ENCODE measurements at places on chromosomes 11 and 22. TPM values are rescaled to one million over a fixed set of nuclear protein-coding genes. Genes with fewer than 3 reads are reported as not detected.

Gene SOX10
- total RNA-seq, result 0.08 TPM

DNA sequence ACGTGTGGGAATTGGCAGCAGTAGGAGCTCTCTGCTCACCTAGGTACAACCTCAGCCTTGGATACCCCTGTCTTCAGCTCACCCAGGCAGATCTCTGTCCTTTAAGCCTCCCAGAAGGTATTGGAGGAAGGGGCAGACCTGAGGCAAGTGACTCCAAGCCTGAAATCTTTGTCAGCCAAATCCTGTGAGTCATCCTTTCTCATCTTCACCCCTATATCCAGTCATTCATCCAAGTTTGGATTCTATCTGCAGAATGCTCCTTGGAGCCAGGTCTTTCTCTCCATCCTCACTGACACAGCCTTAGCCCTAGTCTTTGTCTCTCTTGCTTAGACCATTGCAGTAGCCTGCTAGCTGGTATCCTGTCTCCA lies 10.4 kb upstream of the THY1 start:
- no peak for DNase-seq

Gene RIMBP3C
- total RNA-seq, result 0.47 TPM

GRCh38 chr22:47786650-47787290 lies 1024.3 kb downstream of the TBC1D22A start:
- no peak for DNase-seq

- DNase-seq, result no peak
Measured at GRCh38 chr11:44223238-44223637, 86.7 kb downstream of the ALX4 start.

DNA sequence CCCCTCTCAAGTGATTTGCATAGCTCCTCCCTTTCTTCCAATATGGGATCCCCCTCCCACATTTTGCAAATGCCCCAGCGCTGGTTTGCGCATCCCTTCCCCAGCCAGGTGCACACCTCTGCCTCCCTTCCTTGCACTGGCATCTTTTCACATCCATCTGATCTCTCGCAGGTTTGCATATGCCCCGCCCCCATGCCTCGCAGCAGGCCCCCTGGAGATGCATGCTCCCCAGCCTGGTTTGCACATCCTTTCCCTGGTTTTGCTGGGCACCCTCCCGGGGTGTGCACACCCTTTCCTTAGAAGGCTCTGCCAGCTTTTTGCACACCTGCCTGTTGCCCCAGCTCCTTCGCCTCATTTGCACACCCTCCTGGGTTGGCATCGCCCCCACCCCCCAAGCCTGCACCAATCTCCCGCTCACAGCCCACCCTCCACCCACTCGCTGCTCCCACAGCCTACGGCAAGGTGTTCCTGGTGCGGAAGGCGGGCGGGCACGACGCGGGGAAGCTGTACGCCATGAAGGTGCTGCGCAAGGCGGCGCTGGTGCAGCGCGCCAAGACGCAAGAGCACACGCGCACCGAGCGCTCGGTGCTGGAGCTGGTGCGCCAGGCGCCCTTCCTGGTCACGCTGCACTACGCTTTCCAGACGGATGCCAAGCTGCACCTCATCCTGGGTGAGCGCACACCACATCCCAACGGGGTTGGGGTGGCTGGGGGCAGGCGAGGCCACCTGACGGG lies 917 bp downstream of the RPS6KA4 start:
- DNase-seq, result no peak

GRCh38 chr11:61061081-61061826 lies 41.0 kb upstream of the CD5 start:
- no peak for DNase-seq

GRCh38 chr22:23282089-23282501 lies 101.8 kb downstream of the BCR start:
- peak; percentile 43 for DNase-seq

Gene PACSIN3
- total RNA-seq, result 31.5 TPM

- DNase-seq, result no peak
Measured at GRCh38 chr11:43942662-43943371, 380 bp downstream of the C11orf96 start.

Gene RIMBP3B
- 0.14 TPM for total RNA-seq

GRCh38 chr22:30425616-30426387 lies at the start of gene MTFP1:
TSS of gene MTFP1 (plus strand) at chr22:30425768. CDS start at chr22:30425880, 112 bp downstream.
- DNase-seq, result peak; percentile 61

- peak; percentile 87 for DNase-seq
Measured at GRCh38 chr11:113474362-113475159, 637 bp downstream of the DRD2 start.

Gene GRAP2
- 0.42 TPM for total RNA-seq

DNA sequence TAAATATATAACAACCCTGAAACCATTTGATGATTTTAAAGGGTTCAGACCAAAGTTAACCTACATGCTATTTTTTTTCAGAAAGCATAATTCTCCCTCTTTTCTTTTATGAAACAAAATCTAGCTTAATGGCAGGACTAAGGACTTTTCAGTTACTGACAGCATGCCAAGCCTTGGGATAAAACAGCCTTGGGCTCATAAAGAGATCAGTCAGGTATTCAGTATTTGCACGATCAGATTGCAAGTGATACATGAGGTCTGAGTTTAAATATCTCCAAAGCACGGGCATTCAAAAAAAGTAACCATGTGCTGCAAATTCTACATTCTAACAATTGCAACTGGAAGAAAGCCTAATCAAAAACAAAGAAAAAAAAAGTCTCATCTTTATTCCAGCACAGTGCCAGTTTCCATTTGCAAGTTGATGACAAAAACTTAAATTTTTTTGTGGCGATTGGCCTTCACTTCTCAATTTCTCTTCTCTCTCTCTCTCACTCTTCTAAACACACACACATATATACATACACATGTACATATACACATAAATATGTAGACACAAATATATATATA lies 60.1 kb downstream of the CTSC start:
- no peak for DNase-seq

GRCh38 chr11:74678591-74679512 lies 52.4 kb downstream of the CHRDL2 start:
- DNase-seq, result peak; percentile 14

DNA sequence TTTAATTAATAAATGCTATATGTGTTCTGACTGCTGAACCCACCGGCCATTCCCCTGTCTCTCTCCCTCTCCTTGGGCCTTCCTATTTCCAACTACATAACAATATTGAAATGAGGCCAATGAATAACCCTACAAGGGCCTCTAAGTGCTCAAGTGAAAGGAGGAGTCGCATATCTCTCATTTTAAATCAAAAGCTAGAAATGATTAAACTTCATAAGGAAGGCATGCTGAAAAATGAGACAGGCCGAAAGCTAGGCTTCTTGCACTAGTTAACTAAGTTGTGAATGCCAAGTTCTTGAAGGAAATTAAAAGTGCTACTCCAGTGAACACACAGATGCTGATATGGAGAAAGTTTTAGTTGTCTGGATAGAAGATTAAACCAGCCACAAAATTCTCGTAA lies 109.2 kb downstream of the TSPAN18 start:
- no peak for DNase-seq

DNA sequence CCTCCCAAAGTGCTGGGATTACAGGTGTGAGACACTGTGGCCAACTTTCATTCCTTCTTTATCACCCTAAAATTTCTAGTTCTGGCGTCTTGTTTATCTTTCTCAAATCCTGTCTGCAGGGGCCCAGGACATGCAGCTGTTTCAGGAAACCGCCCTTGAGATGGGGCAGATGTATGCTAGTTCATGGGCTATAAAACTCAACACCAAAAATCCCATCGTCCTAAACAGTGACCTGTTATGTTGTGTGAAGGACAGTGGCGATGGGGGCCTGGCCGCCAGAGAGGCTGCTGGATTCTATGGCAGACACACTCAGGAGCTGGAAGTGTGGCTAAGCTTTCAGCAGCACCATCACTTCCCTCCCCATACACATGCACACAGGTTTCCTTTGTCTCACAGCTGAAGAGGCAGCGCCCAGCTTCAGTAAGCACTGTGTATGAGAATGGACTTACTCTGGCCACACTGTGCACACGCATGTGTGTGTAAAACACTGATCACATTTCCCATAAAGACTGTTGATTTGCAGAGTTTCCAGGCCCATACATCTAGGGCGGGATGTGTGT lies 36.7 kb downstream of the MARK2 start:
- no peak for DNase-seq

DNA sequence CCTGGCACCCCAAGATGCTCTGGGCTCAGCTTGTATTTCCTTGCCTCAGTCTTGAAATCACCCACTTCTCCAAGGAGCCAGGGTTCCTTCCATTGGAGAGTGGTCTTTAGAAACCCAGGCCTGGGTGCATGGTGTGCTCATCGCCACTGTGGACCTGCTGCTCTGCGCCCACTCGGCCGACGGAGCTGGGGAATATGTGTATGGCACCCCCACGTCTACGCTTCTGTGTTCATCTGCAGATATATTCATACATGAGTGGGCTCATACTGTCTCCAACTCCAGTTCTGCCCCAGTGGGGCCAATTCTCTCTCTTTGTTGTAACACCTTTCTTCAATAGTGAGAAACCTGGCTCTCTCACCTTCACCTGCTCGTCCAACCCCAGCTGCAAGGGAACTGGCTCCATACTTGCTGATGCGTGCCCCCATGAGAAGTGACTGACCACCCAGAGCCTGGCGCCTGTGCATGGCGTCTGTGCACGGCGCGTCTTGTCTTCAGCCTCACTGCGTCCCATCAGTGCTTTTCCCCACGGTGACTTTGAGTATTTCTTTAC lies 39.8 kb downstream of the KCNQ1 start:
- DNase-seq, result no peak

DNA sequence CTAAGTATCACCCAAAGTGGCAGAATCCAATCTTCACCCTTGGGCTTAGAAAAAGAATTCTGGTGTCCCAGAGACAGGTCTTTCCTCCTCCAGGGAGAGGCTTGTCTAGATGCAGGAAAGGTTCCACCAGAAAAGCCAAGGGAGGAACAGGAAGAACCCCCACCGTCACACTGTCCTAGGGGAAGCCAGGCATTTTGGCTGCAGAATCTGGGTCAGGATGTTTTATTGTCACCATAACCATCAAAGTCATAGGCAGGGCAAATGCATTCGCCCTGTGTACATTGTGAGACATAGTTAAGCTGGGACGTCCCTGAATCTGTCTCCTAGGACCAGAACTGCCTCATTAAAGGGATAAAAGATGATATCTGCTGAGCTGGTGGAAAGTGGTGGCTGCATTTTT lies 590.5 kb downstream of the OPCML start:
- DNase-seq, result no peak

Gene CDC42EP1
- 68.8 TPM for total RNA-seq

Gene SVIP
- 16.0 TPM for total RNA-seq

DNA sequence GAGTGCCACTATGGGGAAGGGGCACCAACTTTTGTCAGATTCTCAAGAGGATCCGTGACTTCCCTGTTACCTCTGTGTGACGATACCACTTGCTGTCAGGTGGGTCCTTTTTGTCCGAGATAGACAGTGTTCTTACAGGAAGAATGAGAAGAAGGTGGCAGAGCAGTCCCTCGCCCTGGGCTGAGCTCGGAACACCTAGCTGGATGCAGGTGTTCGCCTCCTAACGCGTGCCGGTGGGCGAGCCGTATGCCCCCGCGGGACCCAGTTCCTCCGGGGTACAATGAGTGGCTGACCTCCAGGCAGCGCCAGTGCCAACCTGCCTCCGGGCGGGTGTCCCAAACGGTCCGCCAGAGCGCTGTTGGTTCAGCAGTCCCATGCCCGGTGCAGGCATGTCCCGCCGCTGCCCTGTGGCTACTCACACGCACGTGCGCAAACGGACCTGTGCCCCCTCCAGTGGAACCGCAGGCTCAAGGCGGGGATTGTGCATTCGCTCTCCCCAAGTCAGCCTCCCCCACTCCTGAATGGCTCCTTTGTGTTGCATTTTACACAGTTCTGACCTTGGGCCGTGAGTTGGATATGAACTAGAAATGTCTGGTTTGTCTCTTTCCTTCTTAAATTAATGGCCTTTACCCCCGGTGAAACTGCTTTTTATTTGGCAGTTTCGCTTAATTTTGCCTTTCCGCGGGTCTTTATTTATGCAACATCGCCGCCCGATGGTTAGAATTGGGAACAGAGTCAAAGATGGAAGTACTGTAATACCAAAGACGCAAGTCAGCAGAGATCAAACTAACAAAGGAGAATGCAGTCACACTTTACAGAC lies 1.1 kb upstream of the ABTB2 start:
- peak; percentile 68 for DNase-seq

Data from pancreas (tissue), 10 donors.